ENCODE measurements at places on chromosomes 3 and 15. TPM values are rescaled to one million over a fixed set of nuclear protein-coding genes. Genes with fewer than 3 reads are reported as not detected.

The DMXL2 gene
- total RNA-seq, result 18.2 TPM

The LRRC31 gene
- total RNA-seq, result not detected

The WDR76 gene
- total RNA-seq, result 15.6 TPM

The DNAJA4 gene
- total RNA-seq, result 5.2 TPM

The HDC gene
- not detected for total RNA-seq

The GOLGA6B gene
- not detected for total RNA-seq

The ADGRG7 gene
- total RNA-seq, result not detected

The ECE2 gene
- not detected for total RNA-seq

The UTS2B gene
- under 0.01 TPM for total RNA-seq

The ARRDC4 gene
- 1.6 TPM for total RNA-seq

The C15orf62 gene
- total RNA-seq, result 0.46 TPM

The GOLGA8S gene
- total RNA-seq, result 0.15 TPM

The LRRC49 gene
- 10.0 TPM for total RNA-seq

Data from epithelial cell of umbilical artery (primary cell).